ENCODE measurements at places on chromosomes 13 and 19.

- no peak for DNase-seq
- H3K27ac ChIP-seq: peak overlapping the region; percentile 19
- H3K36me3 ChIP-seq: peaks cover 91% of the 10 kb centered on the region
- peak overlapping the region; percentile 18 for H3K4me3 ChIP-seq
- H3K4me1 ChIP-seq: peaks cover 29% of the 10 kb centered on the region
- H3K27me3 ChIP-seq: no peaks in the 10 kb centered on the region
Observed at GRCh38 chr13:46140044-46140443, 35.2 kb upstream of the CPB2 start.

GRCh38 chr13:104984296-104984818 lies 1551.1 kb downstream of the EFNB2 start:
- H3K4me3 ChIP-seq: no peak overlapping the region
- H3K36me3 ChIP-seq: no peaks in the 10 kb centered on the region
- peak overlapping the region; percentile 41 for H3K27ac ChIP-seq
- peaks cover 8% of the 10 kb centered on the region for H3K4me1 ChIP-seq
- DNase-seq: no peak

DNA sequence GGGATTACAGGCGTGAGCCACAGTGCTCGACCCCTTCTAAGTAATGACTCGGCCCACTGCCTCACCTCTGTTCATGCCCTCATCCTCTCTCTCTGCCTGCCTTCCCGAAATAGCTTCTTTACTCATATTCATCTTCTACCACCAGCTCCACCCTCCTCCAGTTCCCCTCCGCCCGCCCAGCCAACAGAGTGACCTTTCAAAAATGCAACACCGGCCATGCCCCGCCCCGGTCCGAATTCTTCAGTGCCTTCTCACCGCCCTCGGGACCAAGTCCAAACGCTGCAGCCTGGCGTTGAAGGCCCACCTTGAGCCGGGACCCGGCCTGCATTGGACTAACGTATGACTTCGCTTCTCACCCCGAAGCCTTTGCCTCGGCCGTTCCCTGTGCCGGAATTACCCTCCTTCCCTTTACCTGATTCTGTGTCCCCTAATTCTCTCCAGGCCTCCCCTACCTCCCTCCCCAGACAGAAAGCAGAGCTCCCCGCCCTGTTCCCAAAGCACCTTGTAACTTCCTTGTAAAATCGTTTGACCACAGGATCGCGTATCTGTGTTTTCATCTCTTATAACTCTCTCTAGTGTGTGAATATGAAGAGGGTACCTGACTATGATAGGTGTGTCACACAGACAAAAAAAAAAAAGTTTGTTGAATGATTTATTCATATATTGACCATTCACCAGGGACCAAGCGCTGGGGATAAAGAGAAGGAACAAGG lies 8.1 kb upstream of the MUC16 start:
- H3K27me3 ChIP-seq: no peaks in the 10 kb centered on the region
- no peaks in the 10 kb centered on the region for H3K4me1 ChIP-seq
- no peaks in the 10 kb centered on the region for H3K36me3 ChIP-seq
- no peak for DNase-seq
- H3K27ac ChIP-seq: no peak overlapping the region

DNA sequence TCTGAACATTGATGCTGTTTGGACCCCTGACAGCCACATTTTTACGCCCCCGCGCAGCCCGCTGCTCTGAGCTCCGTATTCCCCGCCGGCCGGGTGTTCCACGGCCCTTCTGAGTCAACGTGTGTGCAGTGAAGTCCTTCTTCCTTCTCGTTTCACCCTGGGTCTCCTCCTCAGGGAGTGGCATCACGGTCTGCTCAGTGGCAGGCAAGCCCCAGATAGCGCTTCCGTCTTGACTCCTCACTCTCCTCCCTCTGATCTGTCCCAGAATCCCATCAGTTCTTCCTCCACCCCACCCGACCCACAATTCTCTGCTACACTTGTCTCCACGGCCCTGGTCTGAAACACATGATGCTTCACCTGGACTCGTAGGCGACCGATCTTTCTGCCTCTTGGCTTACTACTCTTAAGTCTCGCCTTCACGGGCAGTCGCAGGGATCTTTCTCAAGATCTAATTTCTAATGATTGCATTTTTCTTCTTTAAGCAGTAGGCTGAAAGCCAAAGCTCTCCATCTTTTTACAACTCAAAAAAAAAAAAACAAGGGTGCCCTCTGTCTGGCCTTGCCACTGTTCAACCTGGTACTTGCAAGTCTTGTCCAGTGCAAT lies 33.9 kb downstream of the CCNE1 start:
- peak overlapping the region; percentile 80 for H3K4me3 ChIP-seq
- DNase-seq: no peak
- H3K27me3 ChIP-seq: peaks cover 11% of the 10 kb centered on the region

GRCh38 chr13:73036566-73036965 lies 22.2 kb upstream of the KLF5 start:
- DNase-seq: no peak
- H3K27me3 ChIP-seq: no peaks in the 10 kb centered on the region
- no peak overlapping the region for H3K4me3 ChIP-seq
- H3K27ac ChIP-seq: no peak overlapping the region

GRCh38 chr19:48900477-48901406 lies 630 bp downstream of the NUCB1 start:
- peak overlapping the region; percentile 94 for H3K27ac ChIP-seq
- H3K4me3 ChIP-seq: peak overlapping the region; percentile 96
- peaks cover 41% of the 10 kb centered on the region for H3K36me3 ChIP-seq
- H3K4me1 ChIP-seq: peaks cover 36% of the 10 kb centered on the region
- H3K27me3 ChIP-seq: no peaks in the 10 kb centered on the region
